ENCODE measurements at places on chromosomes 5 and 9.

GRCh38 chr5:126561908-126562307 is 33.1 kb downstream of the ALDH7A1 start:
- no peak for DNase-seq

GRCh38 chr9:114761523-114761922 is 44.3 kb downstream of the TNFSF15 start:
- no peak for DNase-seq

GRCh38 chr9:119418721-119419120 is 49.5 kb upstream of the BRINP1 start:
- no peak for DNase-seq

GRCh38 chr5:168481330-168481788 is 4.9 kb upstream of the RARS1 start:
- peak; percentile 77 for DNase-seq

GRCh38 chr5:127439644-127440043 is 77.8 kb upstream of the PRRC1 start:
- no peak for DNase-seq

DNA sequence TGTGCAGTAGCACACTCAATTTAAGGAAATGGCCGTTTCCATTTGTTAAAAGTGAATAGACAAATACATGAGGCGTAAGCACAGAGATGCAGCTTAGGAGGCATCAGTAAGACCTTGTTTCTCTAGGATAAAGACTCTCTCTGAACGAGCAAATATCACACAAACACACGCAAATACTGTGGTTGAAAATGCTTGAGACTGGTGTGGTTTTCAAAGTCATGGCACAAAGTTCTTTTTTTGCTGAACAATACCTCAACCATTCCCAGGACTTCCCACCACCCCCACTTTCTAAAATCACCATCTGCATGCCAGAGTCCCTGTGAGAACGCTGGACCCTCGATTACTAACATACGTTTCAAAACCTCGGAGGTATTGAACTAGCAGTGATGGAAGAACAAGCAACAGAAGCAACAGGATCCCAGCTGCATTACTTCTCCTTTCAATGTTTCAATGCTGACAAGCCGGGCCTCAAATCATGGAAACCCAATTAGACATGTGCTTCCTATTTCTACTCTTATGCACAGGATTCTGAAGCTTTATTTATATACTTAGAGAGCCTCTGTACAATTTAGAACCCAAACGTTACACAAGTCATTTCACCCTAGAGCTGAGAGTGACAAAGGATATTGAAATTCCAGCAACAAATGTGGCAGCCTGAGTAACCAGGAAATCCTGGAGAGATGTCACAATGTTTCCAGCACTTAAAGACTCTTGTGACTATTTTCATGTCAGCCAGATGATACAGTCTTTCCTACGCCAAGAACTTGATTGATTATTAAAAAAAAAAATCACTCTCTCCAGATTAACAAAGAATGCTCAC is 63.9 kb downstream of the CDC14B start:
- DNase-seq = no peak

DNA sequence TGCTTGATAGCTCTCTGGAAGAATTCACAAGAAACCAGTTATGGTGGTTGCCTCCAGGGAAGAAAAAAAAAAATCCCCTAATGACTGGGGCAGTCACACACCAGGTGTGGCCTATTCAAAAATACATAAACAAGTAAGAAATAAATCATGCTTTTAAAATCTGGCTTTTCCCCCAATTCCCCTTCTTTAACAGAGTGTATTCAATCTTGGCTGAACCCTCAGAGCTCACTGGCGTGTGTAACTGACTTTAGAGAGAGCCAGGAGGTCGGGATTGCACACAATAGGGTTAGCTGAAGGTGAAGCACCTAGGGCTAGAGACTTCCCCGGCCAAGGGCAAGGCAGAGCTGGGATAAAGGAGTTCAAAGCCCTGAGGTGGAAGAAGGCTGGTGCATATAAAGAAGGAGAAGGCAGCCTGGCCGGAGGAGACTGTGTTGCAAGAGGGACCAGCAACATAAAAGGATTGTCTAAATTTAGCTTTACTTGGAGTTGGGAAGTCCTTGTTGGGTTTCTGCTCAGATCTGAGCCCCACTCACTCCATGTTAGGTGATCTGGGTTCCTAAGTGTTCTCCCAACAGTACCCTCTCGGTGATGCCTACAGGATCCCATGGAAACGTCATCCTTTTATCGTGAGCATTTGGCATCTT is 19.7 kb downstream of the FNBP1 start:
- peak; percentile 27 for DNase-seq

DNA sequence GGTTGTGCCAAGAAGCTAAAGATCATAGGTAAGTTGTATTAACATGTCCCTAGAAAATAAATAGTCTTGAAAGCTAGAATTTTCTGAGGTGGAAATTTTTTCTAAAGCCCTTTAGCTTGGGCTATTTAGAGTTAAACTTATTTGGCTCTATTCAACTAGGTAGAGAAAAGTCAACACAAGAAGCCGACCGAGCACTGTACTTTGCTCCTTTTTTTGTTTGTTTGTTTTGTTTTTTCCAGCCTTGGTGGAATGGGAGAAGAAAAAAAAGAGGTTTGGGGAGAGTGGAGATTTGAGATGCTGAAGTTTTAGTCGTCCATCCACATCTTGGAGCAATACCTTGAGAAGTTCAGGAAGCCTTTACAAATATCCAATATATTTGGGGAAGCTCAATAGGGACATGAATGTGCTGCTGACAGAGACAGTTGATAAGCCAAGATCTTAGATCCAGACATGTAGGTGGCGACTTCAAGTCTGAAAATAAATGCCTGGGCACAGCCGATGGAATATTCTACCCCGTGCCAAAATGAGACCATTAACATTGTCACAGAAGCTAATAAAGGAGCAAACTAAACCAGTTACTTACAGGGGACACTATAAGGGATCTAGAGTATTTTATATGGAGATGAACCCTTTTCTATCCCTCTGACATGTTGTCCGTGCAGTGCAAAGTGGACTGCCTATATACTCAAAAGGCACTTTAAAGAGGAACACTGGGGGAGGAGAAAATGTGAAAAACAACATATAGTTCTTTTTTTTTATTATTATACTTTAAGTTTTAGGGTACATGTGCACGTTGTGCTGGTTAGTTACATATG is 466.1 kb downstream of the PTPRD start:
- no peak for DNase-seq

DNA sequence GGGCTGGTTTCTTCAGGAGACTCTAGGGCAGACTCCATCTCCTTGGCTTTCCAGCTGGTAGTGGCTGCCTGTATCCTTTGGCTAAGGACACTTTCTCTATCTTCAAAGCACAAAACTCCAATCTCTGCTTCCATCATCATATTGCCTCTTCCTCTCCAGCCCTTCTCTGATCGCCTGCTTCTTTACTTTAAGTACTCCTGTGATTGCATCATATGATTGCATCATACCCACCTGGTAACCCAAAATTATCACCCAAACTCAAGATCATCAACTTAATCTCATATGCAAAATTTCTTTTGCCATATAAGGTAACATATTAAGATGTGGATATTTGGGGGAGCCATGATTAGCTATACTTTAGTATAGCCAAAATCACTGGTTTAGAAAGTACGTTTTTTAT is 1092.6 kb upstream of the CDH6 start:
- no peak for DNase-seq

DNA sequence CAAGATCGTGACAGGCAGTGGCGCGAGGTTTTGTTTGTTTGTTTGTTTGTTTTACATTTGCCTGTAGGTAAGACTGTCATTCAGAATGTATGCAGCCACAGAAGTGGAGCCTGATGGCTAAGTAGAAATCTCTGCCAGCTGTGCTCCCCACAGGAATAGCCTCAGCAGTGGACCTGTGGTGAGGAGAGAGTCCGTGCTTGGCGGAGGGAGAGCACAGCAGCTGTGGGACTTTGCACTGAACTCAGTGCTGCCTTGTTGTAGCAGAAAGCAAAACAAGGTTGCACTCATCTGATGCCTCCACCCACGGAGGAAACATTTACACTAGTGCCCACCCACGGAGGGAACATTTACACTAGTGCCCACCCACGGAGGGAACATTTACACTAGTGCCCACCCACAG is 4.4 kb upstream of the ZNF782 start:
- no peak for DNase-seq

- no peak for DNase-seq
Measured at GRCh38 chr5:127002390-127002789, 28.0 kb downstream of the MARCHF3 start.

GRCh38 chr9:94110821-94111252 is 26.6 kb downstream of the PTPDC1 start:
- no peak for DNase-seq

DNA sequence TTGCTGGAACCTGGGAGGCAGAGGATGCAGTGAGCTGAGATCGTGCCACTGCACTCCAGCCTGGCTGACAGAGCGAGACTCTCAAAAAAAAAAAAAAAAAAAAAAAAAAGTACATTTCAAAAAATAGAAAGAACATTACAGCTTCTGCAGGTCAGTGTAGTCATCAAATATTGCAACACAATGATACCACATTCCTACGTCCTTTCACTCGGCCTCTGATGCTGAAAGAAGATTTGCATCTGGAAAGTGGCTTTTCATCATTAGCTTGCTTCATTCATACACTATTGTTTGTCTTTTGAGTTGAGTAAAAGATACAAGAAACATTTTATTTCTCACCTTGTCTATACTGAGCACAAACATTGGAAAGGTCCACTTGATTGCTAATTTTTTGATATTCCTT is 59.6 kb upstream of the CPLANE1 start:
- no peak for DNase-seq

GRCh38 chr5:42720251-42720650 is 36.4 kb upstream of the CCDC152 start:
- DNase-seq = no peak

GRCh38 chr5:3393920-3394597 is 201.6 kb upstream of the IRX1 start:
- DNase-seq = no peak

- peak; percentile 15 for DNase-seq
Measured at GRCh38 chr9:1939466-1939865, 75.7 kb upstream of the SMARCA2 start.

GRCh38 chr9:7186175-7186574 is 428.4 kb downstream of the KDM4C start:
- DNase-seq = no peak

DNA sequence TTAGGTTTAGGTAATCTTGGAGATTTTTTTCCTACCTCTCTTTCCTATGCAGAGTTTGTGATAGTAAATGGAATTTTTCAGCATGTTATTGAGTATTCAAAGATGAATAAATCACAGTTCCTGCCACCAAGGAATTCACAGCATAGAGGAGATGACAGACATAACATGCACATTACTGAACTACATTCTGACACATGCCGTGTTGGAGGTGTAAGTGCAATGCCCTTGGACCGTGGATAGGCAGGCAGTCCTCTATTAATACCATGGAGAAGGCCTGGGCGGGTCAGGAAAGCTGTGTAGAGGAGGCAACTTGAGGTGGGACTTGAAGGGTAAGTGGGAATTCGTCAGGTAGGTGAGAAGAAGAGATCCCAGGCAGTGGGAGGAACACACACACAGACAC is 43.9 kb downstream of the MCCC2 start:
- DNase-seq = no peak

- peak; percentile 8 for DNase-seq
Measured at GRCh38 chr5:21810737-21811316, 1042.3 kb downstream of the CDH12 start.

- no peak for DNase-seq
Measured at GRCh38 chr9:71765693-71766092, 2.6 kb downstream of the CEMIP2 start.

- no peak for DNase-seq
Measured at GRCh38 chr9:34991607-34992375, 2.2 kb downstream of the DNAJB5 start.

GRCh38 chr5:133921979-133922378 is 46.4 kb downstream of the C5orf15 start:
- DNase-seq = no peak

- no peak for DNase-seq
Measured at GRCh38 chr9:96603305-96604003, 16.2 kb downstream of the CDC14B start.

DNA sequence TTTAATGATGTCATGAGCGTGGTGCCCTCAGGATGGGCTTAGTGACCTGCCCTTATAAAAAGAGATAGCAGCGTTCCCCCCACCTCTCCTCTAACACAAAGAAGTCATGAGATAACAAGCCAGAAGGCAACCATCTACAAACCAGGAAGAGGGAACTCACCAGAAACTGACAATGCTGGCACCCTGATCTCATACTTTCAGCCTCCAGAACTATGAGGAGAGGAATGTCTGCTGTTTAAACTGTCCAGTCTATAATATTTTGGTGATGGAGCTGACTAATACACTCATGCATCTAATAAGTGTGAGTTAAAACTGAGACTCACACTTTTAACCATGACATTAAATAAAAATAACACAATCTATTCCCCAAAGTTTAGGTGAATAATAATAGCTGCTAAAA is 156.1 kb upstream of the SPEF2 start:
- DNase-seq = no peak

- no peak for DNase-seq
Measured at GRCh38 chr9:12702160-12702758, 9.1 kb downstream of the TYRP1 start.

GRCh38 chr5:37703841-37704241 is 136.0 kb downstream of the GDNF start:
- DNase-seq = no peak

DNA sequence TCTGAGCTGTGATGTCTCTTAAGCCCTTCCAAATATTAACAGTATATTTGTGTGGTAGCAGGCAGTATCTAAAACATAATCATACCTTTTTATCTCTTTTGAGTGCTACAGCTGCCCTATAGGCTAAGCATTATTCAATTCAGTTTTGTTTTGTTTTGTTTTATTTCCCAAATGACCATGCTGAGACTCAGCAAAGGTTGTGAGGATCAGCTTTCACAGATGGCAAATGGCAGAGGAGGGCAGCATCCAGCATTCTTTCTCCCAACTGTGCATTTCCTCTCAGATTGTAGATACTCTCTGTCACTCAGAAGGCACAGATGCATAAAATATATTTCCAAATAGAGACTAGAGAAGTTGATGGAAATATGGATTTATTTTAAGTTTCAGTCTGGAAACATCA is 90.7 kb downstream of the DAPK1 start:
- no peak for DNase-seq

DNA sequence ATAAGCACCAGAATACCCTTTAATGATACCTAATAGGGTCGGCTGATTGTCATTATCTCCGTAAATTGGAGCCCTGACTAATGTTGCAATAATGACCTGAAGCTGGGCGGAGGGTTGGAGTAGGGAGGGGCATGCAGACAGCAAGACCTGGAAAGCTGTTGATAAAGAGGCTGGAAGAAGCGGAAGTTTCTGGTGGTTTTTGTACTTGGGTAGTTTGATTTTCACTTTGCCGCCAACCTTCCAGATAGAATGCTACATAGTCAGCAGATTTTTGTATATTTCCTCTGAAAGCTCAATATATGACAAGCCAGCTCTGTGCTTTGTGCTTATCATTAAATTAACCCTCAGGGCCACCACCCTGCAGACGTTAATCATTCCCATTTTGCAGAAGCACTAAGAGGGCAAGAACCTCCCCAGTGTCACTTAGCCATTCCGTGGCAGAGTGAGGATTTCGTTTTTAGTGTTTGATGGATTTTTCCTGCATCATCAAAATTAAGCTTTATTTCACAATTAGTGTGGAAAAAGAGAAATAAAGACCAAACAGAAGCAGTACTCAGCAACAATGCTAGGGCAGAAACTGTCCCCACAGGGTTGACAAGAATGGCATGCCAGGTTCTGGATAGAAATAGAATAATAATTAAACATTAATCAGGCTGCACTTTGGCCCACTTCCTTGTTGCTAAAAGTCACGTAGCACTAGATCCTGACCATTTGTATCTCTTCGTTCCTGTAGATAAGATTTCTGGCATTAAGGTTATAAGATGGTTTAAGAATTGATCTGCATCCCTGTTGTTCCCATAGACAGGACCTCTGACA is 34.7 kb downstream of the DIRAS2 start:
- no peak for DNase-seq
